Fibroblast of villous mesenchyme (primary cell): ENCODE measurements at places on chromosomes 1 and 21. TPM values are rescaled to one million over a fixed set of nuclear protein-coding genes. Genes with fewer than 3 reads are reported as not detected.

TLR5 gene
- not detected in 2 replicates for total RNA-seq

INKA2 gene
- total RNA-seq = 4.3 and 4.5 TPM in 2 replicates

GRIK3 gene
- total RNA-seq = not detected in 2 replicates

CELA3A gene
- not detected in 2 replicates for total RNA-seq

TMPRSS15 gene
- not detected in 2 replicates for total RNA-seq

KCNJ15 gene
- total RNA-seq = under 0.01 TPM in 2 replicates

SLAMF7 gene
- not detected in 2 replicates for total RNA-seq

DNA sequence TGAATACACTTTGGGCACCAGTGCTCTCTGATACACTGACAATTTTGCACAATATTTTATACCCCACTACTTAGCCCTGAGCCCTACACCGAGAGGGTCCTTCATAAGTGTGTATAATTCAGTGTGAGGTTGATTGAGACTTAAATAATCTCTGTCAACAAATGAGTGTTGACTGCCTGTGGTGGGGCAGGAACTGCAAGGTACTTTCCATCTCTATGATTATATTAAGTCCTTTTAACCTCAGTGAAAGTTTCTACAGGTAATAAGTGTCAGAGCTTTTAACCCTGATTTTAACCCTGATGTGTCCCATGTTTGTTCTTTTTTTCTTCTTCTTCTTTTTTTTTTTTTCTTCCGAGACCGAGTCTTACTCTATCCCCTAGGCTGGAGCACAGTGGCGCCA, 5.8 kb downstream of the CASQ1 start:
- no peak for DNase-seq

- DNase-seq = no peak
These were observed 39.6 kb downstream of the SLC19A1 start for GRCh38 chr21:45502600-45502999.

GRCh38 chr1:240285540-240285939, 193.9 kb downstream of the FMN2 start:
- DNase-seq = peak; percentile 71

DNA sequence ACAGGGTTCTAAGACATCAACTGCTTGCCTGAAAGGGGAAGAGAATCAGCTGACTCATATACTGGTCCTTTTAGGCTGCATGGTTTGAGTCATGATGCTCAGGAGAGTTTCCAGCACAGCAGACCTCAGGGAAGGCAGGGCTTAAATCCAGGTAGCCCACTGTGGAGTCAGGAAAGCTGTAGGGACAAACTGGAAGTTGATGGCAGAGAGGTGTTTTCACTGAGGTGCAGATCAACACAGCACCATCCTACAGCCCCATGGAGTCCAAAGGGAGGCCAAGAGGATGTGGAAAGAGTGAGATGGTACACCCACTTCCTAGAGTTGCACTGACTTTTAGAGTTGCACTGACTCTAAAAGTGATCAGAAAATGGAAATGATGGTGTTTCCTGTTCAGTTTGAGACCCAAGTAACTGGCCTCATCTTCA, 252.4 kb upstream of the DUSP10 start:
- no peak for DNase-seq

GRCh38 chr1:234725177-234726132, 115.5 kb upstream of the IRF2BP2 start:
- DNase-seq = no peak

DNA sequence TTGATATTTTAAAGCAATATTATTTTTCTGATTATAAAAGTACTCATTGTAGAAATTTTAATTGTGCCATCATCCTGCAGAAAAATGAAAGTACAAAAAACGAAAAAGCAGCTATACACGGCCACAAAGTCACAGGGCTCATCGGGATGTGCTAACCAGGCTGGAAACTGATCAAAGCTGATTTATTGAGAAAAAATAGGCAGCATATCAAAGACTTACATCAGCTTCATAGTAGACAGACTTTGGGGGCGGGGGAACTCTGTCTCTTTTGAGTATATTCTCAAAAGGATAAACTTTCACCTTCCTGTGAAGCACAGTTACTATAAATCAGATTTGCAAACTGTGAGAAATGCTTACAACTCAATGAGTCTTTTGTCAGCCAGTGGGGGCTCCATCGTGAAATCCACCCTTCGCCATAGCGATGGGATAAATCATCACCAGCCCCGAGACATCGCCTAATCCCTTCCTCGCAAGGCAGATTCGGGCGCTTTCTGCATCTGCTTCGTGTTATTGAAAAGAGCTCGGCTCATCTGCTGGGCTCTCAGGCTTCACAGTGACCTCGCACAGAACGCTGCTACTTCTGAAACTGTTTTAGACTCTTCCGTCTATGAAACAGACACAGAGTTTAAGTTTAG, 69.2 kb upstream of the ERG start:
- peak; percentile 33 for DNase-seq

DNA sequence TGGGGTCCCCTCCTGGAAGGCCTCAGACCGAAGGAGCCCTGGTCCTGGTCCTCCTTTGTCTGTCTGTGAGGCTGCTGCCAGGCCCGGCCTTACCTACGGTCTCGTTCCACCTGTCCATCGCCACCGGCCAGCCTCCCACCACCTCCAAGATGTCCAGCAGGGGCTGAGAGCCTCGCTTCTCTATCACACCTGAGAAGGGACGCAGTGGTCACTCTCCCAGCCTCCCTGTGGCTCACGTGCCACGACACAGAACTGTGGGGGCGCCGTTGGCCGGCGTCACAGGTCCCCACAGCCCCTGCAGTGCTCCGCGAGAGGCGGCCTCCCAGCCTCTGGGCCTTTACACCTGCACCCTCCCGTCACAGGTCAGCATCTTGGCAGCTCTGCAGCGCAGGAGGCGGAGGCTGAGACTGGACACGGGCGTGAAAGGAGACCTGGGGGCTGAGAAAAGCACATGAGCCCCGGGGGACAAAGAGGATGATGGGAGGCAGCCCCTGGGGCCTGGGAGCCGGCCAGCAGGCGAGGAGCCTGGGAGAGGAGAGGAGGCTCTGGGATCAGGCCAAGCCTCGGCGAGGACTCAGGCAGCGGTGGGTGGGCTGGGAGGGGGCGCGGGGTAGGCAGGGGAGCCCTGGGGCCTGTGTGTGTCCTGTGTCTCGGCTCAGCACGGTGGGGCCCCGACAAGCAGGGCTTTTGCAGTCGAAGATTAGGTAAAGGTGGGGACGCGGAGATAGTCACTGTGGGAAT, 20.5 kb downstream of the PRXL2B start:
- DNase-seq = no peak

GRCh38 chr1:43276673-43277072, 6.9 kb downstream of the TMEM125 start:
- DNase-seq = no peak

GRCh38 chr21:18467715-18468114, 64.1 kb upstream of the TMPRSS15 start:
- DNase-seq = no peak

GRCh38 chr1:15058261-15058660, 95.3 kb upstream of the TMEM51 start:
- DNase-seq = no peak

- DNase-seq = no peak
These were observed 9.2 kb upstream of the PTGS2 start for GRCh38 chr1:186689376-186689775.

GRCh38 chr1:240329443-240329842, 237.8 kb downstream of the FMN2 start:
- DNase-seq = no peak

GRCh38 chr1:74858136-74858535, 125.2 kb downstream of the TYW3 start:
- no peak for DNase-seq

DNA sequence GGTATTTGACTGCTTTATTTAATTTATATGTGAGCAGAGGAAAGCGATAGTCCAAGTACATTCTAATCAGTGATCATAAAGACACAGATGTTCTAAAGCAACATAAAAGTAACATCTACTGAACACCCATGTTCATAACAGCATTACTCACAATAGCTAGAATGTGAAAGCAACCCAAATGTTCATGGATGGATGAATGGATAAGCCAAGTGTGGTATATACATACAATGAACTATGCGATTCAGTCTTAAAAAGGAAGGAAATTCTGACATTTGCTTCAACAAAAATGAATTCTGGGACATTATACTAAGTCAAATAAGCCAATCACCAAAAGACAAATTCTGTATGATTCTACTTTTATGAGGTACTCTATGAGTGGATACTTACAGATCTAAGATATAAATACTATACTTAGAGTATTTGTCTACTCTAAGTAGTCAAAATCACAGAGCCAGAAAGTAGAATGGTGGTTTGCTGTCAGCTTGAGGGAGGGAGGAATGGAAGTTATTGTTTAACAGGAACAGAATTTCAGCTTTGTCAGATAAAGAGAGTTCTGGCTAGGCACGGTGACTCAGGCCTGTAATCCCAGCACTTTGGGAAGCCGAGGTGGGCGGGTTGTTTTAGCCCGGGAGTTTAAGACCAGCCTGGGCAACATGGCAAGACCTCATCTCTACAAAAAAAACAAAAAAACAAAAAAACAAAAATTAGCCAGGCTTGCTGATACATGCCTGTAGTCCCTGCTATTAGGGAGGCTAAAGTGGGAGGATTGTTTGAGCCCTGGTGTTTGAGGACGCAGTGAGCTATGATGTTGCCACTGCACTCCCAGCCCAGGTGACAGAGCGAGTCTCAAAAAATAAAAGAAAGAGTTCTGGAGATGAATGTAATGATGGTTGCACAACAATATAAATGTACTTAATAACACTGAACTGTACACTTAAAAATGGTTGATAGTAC, 79.7 kb upstream of the ARHGAP29 start:
- DNase-seq = peak; percentile 50

GRCh38 chr1:94738371-94738770, 81.8 kb upstream of the SLC44A3 start:
- peak; percentile 88 for DNase-seq

GRCh38 chr1:240169188-240169587, 77.5 kb downstream of the FMN2 start:
- no peak for DNase-seq

DNA sequence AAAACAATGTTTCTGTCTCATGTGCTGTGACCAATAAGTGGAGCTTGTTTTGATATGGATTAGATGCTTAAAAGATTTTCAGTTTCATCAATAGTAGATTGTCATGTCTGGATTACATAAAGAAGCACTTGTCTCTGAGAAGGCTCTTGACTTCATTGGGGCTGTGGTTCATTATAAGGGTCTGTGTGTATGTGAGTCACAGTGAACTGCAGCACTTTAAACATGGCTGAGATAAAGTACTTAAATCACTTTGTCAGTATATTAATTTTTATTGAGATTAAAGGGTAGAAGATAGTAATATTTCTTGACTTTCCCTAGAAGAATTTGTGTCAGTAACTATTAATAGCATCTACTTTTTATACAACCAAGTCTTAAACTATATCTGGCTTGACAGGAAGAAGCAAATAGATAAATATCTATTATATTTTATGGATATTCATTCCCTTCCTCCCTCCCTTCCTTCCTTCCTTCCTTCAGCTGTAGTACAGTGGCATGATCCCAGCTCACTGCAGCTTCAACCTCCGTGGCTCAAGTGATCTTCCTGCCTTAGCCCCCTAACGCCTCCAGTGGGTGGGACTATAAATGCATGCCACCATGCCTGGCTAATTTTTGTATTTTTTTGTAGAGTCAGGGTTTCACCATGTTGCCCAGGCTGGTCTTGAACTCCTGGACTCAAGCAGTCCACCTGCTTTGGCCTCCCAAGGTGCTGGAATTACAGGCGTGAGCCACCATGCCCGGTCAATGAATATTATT, 48.8 kb downstream of the ZFYVE9 start:
- no peak for DNase-seq

DNA sequence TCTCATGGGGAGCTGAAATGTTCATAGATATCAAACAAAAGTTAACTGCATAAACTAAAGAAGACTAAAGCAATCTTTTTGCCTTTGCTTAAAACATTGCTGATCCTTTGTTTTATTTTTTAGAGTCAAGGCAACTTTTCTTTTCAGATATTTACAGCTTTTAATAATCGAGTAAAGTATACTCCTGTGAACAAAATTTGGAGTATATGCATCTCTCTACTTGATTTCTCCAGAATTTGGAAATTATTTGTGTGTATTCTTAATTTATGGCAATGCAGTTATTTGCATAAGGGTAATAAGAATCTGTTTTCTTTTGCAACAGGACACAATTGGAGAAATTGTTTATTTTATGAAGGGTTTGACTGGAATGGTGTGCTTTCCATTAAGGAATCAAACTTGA, 4.2 kb upstream of the AQP10 start:
- no peak for DNase-seq

- no peak for DNase-seq
These were observed 16.9 kb downstream of the PTPRU start for GRCh38 chr1:29253180-29253579.

DNA sequence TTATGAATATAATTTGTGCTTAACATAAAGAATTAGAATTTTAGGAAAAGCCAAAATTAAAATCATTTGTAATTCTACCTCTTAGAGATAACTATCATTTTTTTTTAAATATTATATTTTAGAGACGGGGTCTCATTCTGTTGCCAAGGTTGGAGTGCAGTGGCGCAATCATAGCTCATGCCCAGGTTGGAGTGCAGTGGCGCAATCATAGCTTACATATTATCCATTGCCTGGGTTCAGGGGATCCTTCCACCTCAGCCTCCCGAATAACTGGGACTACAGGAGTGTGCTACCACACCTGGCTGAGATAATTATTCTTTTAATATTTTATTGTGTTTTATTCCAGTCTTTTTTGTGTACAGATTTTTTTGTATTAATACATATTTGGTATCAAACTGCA, 8.3 kb downstream of the RASAL2 start:
- no peak for DNase-seq

- DNase-seq = no peak
These were observed 647 bp downstream of the SDHB start for GRCh38 chr1:17053086-17053684.

- no peak for DNase-seq
These were observed 22.6 kb downstream of the DCAF8 start for GRCh38 chr1:160239582-160240299.

DNA sequence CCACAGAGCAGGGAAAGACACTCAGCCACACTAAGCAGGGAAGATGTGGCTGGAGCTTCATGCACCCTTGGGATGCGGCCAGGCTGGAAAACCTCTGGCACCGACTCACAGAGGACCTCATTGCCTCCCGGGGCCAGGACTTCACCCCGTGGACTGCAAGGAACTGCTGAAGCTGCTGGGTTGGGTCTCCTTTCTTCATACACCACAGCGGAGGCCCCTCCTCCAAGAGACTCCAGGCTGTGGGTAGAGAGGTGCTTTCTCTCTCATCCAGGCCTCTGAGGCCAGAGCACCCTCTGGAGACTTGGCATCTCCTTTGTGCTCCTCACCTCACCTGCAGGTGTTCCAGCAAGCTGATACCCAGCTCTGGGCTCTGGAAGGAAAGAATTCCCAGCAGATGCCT, 76.0 kb upstream of the EDN2 start:
- DNase-seq = no peak
